NCI-H1436 treated with DMSO at 0.1 percent for 48 hours (cell line): ENCODE measurements at places on chromosomes 5 and 9.
A peak's percentile ranks its signal among the peaks of the same experiment; 100 is the strongest.

- no peak for DNase-seq
Observed at GRCh38 chr9:115046199-115046598, 71.8 kb downstream of the TNC start.

DNA sequence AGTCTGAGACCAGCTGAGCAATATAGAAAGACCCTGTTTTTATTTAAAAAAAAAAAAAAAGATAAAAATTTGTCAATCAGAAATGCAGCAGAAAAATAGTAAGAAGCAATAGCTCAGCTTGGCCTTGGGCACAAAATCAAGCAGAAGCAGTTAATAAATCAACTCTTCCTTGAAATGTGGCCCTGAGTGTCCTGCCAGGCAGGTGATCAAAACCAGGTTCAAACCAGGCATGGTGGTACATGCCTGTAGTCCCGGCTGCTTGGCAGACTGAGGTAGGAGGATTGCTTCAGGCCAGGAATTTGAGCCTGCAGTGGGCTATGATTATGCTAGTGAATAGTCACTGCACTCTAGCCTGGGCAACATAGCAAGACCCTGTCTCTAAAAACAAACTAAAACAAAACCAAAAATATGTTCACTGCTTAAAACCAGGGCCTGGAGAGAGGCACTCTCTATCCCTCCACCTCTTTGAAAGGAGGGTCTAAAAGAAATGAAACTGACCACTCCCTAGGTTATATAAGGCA is 27.9 kb upstream of the KLF9 start:
- no peak for DNase-seq

DNA sequence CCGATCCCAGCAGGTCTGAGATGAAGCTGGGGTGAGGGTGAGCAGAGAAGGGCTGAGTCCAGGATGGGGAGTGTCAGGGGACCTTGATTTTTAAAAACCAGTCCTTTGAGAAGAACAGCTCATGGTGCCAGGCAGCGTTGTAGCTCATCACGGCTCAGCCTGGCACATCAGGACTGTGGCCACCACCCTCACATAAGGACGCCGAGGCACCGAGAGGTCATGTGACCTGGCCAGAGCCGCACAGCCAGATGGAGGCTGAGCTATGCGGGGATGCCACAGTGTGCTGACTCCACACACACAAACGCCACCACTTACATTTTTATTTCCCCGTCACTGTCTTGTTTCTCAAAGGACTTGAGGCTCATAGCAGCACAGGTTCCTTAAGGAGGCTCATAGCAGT is 32.9 kb upstream of the CEP72 start:
- DNase-seq, result no peak

DNA sequence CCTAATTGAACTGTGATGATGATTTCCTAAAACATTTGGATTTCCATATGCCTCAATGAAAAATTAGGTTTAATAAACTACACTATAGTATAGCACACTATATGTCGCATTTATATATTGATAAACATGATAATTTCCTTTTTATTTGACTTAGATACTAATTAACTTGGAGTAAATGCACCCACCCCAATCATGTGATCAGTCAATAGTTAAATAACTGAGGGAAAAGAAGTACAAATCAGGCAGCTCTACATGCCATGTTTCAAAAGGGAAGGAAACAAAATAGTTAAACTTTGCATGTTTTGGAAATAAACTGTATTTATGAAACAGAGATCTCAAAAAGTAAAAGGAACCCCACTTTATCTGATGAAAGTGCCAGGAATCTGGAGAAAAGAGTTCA is 18.0 kb upstream of the GNE start:
- DNase-seq, result no peak

- DNase-seq, result no peak
Observed at GRCh38 chr5:172911628-172911880, 47.7 kb upstream of the RPL26L1 start.

- no peak for DNase-seq
Observed at GRCh38 chr5:68679041-68679440, 414.8 kb upstream of the SLC30A5 start.

- DNase-seq, result no peak
Observed at GRCh38 chr9:83061990-83062650, 822 bp downstream of the RASEF start.

GRCh38 chr5:76820526-76820890 is 1.7 kb downstream of the F2RL1 start:
- DNase-seq, result no peak

GRCh38 chr5:107813559-107813958 is 142.8 kb upstream of the EFNA5 start:
- DNase-seq, result no peak

- DNase-seq, result peak; percentile 62
Observed at GRCh38 chr5:150410524-150411244, 2.0 kb downstream of the CD74 start.

- no peak for DNase-seq
Observed at GRCh38 chr9:69945671-69946141, 97.9 kb upstream of the MAMDC2 start.

GRCh38 chr9:130939405-130940026 is 469 bp upstream of the FIBCD1 start:
- no peak for DNase-seq

DNA sequence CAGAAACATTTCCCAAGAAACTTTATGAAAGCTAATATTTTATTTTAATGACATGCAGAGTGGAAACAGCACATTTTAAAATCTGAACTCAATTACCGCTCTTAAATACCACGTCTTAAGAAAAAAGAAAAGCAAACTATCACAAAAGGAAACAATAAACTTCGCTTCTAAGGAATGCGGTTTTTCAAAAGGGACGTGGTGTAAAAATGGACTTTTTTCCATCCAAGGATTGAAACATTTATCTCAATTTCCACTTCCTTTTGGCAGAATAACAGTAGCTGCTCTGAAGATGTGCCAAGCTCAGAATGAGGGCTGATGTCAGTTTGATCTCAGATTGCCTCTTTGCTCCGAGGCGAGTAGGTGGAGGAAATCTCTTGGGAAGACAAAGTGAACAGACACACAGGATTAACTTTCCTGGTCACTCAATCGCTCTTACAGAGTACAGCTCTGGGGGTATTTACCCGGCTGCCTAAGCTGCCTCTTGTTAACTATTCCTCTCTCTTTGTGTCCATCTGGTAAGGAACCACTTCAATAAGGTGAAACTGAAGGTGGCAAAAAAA is 158.5 kb downstream of the TRPM6 start:
- DNase-seq, result no peak

DNA sequence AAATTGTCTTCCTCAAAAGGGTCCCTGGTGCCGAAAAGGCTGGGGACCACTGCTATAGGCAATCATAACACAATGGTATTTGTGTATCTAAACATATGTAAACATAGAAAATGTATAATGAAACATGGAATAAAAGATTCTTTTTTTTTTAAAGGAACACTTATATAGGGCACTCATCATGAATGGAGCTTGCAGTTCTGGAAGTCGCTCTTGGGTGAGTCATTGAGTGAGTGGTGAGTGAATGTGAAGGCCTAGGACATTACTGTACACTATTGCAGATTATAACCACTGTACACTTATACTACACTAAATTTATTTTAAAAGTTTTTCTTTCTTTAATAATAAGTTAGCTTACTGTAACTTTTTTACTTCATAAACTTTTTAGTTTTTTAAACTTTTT is 176.4 kb downstream of the ARRDC3 start:
- no peak for DNase-seq

DNA sequence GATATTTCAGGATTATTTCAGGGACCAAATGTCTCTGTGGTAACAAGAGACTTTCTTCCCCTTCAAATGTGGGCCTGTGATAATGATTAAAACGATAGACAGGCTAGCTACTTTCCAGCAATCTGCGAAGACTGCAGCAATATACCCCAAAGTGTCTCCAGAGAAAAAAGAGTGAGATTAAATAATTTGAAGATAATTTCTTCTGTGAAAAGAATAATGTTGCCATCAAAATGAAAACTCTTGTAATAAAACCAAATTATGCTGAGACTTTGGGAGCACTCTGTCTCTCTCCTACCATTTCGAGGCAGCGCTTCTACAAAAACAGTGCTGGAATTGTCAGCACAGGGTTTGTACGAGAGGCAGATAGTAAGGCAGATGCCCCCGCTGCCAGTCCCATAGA is 104.2 kb upstream of the SPOCK1 start:
- no peak for DNase-seq

DNA sequence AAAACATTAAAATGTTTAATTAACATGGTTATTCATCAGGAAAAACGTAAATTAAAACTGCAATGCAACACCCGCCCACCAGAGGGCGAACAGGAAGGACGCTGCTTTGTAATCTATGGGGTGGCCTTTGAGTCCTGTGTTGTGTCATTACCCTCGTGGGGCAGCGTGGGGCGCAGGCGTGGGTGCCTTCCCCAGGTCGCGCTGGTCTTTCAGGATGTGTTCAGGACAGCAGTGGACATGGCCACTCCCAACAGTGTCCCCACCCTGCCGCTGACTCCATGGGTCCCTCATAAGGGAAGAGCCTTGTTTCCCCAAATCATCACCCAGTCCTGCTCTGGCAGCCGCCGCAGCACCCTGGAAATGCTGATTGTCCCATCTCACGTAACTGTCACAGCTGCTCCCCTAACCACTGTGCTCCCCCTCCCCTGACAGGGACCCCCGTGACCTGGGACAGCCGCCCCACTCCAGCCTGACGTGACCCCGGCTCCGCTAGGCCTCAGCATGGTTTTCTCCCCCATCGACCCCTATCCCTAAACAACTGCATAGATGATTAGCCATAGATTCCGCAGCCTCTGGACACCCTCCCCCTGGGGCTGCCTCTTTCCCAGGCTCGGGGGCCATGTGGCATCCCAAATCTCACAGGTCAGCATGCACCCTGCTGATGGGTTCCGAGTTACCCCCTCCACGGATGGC is 36.4 kb downstream of the GLT6D1 start:
- no peak for DNase-seq

GRCh38 chr5:82176115-82176814 is 101.9 kb downstream of the RPS23 start:
- no peak for DNase-seq

- no peak for DNase-seq
Observed at GRCh38 chr5:41334221-41334620, 120.9 kb upstream of the C6 start.

DNA sequence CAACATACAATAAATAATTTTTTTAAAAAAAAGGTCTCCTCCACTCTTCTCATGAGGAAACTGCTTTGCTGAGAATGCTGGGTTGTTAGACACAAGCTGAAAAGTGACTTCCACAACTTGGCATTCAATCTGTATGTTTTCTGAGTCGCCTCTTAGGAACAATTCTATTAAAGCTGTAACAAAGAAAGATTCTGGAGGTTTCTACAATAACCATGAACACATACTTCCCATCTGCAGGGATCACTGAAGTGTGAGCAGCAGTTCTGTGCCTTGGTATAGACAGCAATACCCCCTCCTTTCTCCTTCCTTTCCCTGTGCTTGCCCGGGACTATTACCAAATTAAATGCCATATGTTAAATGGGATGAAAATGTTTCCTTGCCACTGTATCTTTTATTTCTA is 1.5 kb downstream of the DIRAS2 start:
- DNase-seq, result no peak

GRCh38 chr5:124648902-124649467 is 97.5 kb downstream of the ZNF608 start:
- DNase-seq, result no peak

GRCh38 chr5:110623874-110624273 is 102.6 kb downstream of the TMEM232 start:
- DNase-seq, result no peak

GRCh38 chr5:157342822-157343402 is 77.0 kb downstream of the CYFIP2 start:
- DNase-seq, result no peak

DNA sequence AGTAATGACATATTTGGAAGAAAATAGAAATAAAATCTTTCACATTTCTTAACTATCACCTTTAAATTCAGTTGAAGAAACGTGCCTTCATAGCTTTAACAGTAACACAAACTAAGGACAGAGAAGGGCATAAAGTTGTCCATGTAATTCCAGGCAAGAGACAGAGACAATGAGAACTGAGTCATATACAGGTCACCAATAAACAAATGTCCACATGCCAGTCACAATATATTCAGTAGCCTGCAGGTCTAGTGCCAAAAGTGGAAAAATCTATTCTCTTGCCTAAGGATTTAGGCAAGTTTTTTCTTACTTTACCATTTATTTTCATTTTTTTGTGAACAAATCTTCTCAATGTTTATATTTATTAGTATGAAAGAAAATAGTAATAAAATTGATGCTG is 1711.5 kb upstream of the NUDT12 start:
- no peak for DNase-seq

GRCh38 chr5:113488645-113489184 is 462 bp upstream of the MCC start:
- no peak for DNase-seq

DNA sequence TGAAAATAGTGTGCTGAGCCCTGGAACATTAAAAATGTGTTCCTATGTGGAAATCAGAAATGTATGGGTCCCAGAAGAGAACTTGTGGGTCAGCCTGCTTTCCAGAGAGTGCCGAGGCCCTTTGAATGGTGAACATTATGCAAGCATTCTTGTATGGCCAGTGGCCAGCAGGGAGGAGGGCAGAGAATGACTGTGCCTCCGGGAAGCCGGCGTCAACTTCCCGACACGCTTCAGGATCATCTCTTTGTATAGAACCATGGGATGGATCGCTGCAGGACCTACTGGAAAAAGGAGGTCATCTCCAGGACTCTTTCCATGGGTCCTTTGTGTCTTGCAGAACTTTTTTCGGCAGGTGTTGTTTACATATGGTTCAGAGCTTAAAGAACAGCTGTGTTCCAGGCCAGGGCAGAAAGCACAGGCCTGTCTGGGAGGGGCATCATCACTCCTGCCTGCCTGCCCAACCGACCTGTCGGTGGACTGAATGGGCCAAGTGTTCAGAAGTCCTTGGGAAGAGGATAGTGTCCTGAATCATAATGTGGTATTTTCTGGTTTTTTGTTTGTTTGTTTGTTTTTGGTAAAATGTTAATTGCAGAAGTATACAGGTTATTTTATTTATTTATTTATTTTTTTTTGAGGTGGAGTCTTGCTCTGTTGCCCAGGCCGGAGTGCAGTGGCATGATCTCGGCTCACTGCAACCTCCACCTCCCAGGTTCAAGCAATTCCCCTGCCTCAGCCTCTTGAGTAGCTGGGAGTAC is 9.0 kb downstream of the PRRC2B start:
- no peak for DNase-seq

DNA sequence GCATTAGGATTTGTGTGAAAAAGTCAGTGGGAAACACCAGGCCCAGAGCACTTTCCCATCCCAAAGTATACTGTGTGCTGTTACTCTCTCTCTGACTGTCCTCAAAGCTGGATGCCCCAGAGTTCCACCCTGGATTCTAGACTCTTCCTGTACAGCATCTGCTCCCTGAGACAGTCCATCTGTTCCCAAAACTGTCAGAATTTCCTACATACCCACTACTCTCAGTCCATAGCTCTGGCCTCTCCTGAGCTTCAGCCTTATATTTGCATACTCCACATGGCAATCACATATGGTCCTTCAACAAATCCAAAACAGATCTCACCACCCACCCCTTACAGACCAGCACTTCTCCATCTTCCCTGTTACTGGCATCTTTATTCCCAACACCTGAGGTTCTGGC is 9.5 kb downstream of the ELP1 start:
- DNase-seq, result no peak
